Natural killer cell (primary cell): ENCODE measurements at places on chromosomes 11 and 22. TPM values are rescaled to one million over a fixed set of nuclear protein-coding genes. Genes with fewer than 3 reads are reported as not detected.
A peak's percentile ranks its signal among the peaks of the same experiment; 100 is the strongest.

- DNase-seq = no peak
Observed at GRCh38 chr11:34261095-34261494, 96.7 kb downstream of the ABTB2 start.

- DNase-seq = peak; percentile 22
Observed at GRCh38 chr11:10382518-10382917, 72.5 kb upstream of the AMPD3 start.

DNA sequence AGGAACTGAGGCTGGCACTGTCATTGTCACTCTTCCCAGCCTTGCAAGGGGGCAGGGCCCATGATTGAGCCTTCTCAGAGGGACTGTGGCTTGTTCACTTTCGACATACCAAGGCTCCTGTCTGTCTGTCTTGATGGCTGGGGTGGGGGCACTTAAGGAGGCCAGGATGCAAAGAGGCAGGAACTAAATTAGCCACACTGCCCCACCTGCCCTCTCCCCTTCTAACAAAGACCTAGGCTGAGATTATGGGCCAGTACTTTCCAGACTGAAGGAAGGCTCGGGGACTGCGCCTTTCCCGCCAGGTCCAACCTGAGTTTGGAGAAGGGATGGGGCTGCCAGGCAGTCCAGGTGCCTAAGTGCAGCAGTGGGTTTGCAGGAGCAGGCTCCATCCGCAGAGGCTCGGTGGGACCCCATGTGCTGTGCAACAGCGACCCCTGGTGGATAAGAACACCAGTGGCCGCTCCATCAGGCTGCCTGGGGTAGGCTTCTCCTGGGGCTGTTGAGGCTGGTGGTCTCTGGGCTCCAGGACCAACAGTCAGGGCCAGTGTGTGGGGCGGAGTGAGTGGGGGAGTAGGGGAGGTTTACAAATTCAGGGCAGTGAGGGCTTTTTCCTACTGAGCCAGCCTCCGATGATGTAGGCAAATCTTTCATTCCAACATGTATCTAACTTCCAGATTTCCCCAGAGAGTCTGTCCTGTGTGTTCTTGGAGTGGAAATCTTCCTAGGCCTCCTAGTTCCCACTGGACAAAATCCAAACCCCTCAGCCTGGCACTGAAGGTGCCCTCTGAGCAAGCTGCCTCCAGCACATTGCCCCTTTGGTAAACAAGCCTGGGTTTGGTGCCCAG is 93.9 kb downstream of the INSC start:
- DNase-seq = peak; percentile 83

DNA sequence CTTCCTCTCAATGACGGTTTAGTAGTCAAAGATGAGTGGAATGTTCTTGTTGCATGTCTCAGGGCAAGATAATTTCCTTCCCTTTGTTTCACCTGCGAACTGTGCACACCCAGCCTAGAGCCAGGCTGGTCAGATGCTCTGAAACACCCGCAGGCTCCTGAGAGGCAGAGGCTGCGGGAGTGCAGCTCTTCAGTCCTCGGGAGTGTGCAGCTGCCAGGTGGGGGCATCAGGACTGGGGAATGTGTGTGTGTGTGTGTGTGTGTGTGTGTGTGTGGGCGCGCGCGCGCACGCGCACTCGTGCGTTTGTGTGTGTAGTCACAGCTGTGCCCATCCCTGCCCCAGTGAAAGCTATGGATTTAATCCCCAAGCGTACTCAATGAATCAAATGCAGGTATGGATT is 136.2 kb upstream of the NTM start:
- no peak for DNase-seq

Gene TMEM191B
- total RNA-seq = 6.5 TPM

GRCh38 chr11:34806875-34807274 is 109.3 kb downstream of the APIP start:
- DNase-seq = no peak

DNA sequence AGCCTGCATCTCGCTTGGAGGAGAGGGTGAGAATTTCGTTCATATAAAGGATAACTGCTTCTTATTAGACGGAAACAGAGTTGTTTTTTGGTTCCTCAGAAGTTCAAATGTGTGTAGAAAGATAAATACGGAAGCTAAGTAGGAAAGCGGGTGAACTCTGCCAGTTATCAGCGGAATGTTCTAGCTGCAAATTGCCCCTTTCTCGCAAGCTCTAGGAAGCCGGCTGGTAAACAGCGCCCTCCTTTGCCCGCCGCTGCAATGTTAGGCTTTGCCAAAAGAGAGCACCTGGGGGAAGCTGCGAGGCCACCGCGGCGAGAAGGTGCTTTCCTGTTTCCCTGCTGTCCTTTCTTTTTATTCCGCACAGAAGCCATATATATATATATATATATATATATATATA is 67.0 kb downstream of the IGLL5 start:
- DNase-seq = no peak

Gene KCNJ5
- 0.09 TPM for total RNA-seq

- no peak for DNase-seq
Observed at GRCh38 chr22:49894322-49895054, 23.8 kb downstream of the ALG12 start.

Gene RIBC2
- 0.86 TPM for total RNA-seq

GRCh38 chr11:20119315-20119714 is 41.0 kb downstream of the DBX1 start:
- no peak for DNase-seq

Gene TPBGL
- total RNA-seq = 0.45 TPM

DNA sequence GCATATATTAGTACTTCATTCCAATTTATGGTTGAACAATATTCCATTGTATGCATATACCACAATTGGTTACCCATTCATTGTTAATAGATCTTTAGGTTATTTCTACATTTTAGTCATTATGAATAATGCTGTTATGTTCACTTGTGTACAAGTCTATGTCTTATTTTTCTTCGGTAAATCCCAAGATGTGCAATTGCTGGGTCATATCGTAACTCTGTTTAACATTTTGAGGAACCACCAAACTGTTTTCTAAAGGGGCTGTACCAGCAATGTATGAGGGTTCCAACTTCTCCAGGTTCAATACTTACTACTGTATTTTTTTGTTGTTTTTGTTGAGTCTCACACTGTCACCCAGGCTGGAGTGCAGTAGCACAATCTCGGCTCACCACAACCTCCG is 33.1 kb downstream of the NUP98 start:
- DNase-seq = no peak

DNA sequence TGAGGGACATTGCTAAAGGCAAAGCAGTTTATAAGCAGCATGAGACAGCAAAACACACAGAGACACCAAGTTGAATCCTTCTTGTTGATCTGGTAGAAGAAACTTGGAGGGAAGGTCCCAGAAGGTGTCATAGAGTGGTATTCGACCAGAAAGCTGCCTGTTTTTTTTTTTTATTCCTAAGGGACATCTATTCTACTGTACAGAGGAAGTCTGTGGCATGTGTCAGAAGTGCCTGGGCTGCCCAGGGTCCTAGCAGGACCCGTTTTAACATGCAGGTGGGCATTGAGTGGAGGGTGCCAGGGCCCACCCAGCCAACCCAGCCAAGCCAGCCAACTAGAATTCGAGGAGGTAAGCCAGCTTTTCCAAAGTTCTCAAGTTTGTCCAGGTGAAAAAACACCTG is 68.0 kb upstream of the ATXN10 start:
- DNase-seq = no peak

GRCh38 chr11:45209891-45210699 is 63.7 kb downstream of the PRDM11 start:
- no peak for DNase-seq

- DNase-seq = no peak
Observed at GRCh38 chr11:125404157-125404810, 91.8 kb downstream of the FEZ1 start.

GRCh38 chr11:60164550-60165075 is 18.3 kb downstream of the MS4A6A start:
- DNase-seq = no peak

Gene TRIM66
- 24.4 TPM for total RNA-seq

Gene FOLH1
- total RNA-seq = not detected

Gene RAB39A
- total RNA-seq = not detected

- DNase-seq = no peak
Observed at GRCh38 chr22:33036881-33037280, 21.3 kb downstream of the SYN3 start.

DNA sequence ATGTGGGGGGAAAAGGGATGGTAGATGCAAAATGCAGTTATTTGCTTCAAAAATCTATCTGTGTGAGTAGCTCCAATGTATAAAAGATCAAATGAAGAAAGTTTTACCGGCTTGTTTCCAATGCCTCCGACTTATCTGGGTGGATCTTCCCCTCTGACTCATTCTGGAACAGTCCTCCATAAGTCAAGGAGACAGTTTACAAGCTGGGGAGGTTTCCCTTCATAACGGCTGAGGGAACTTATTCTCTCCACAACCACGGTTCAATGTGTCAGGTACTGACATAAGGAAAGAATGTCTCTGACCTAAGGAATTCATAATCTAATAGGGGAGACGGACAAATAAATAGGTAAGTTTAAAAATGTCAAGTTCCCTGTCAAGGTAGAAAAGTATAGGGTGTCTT is 49.7 kb upstream of the BIRC3 start:
- no peak for DNase-seq

DNA sequence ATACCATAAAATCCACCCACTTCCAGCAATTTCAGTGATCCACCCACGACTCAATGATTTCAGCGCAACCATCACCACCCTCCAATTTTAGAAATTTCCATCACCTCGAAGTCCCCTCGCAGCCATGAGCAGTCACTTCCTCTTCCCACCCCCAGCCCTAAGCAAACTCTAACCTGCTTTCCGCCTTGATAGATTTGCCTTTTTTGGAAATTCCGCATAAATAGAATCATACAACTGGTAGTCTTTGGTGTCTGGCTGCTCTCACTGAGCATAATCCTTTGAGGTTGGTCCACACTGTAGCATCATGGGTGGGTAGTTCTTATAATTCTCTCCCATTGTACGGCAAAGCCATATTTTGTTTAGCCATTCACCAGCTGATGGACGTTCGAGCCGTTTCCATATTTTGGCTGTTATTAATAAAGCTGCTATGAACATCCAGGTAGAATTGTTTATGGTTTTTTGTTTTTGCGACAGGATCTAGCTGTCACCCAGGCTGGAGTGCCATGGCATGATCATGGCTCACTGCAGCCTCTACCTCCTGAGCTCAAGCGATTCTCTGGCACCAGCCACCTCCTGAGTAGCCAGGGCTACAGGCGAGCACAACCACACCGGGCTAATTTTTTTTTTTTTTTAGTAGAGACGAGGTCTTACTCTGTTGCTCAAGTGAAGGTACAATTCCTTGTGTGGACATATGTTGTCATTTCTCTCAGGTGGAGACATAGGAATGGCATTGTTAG is 16.0 kb downstream of the PIM3 start:
- DNase-seq = peak; percentile 79

DNA sequence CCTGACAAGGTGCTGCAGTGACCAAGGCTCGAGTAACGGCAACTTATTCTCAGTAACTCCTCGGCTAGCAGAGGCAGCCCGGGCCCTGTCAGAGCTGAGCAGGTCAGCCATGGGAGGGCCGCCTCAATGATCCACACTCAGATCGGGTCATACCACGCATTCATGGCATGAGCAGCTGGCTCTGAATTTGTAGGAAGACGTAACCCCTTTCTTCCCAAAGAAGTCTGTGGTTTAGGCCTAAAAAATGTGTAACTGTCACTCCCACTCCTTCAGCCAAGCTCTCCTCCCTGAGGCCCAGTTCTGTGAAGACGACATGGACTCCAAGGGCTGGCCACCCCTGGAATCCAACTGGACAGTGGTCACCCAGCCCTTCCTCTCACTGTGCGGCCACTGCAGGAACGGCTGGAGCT is 30.0 kb downstream of the PPP2R1B start:
- DNase-seq = no peak

- no peak for DNase-seq
Observed at GRCh38 chr11:46060013-46060412, 61.2 kb downstream of the PHF21A start.

DNA sequence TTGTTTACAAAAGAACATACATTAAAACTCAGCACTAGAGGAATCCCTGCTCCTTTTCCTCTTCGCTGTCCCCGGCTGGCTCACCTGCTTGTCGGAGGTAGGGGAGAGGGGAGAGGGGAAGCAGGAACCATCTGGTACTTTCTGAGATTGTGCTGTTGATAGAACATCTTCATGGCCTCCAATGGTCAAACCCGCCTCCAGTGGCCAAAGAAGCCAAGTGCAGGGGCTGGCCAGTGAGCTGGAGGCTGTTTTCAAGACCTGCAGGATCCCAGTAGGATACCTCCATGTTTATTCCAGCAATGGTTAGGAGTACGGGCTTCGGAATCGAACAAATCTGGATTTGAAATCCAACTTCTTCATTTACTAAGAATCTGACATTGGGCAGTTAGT is 92.6 kb downstream of the PKNOX2 start:
- no peak for DNase-seq

Gene OR5B21
- total RNA-seq = 0.55 TPM

GRCh38 chr22:17430412-17430811 is 61.2 kb downstream of the CECR2 start:
- DNase-seq = no peak

Gene TMPRSS13
- 1.8 TPM for total RNA-seq

DNA sequence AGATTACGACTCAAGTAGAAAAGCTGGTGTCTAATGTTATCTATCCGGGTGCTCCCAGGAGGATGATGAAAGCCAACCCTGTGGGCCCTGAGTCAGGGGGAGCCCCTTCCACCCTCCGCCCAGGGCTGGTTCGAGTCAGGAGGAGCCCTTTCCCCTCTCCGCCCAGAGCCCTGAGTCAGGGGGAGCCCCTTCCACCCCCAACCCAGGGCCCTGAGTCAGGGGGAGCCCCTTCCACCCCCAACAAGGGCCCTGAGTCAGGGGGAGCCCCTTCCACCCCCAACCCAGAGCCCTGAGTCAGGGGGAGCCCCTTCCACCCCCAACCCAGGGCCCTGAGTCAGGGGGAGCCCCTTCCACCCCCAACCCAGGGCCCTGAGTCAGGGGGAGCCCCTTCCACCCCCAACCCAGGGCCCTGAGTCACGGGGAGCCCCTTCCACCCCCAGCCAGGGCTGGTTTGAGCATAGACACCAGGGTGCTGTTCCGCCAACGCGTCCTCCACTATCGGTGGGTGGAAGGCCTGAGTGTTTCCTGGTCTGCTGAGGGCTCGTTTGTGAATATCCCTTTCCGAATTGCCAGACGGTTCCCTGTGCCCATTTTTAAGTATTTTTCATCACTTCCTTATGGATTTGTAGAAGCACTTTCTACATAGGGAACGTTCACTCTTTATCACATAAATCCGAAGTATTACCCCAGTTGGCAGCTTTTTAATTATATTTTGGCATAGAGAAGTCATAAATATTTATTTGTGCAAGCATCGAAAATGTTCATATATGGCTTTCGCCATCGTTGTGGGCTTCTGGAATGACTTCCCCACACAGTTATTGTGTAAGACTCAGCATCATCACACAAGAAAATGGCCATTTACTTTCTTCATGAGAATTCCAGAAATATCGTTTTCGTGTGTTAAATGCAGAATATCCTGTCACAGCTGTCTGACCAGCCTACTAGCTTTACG is 380.6 kb downstream of the BRD1 start:
- no peak for DNase-seq

DNA sequence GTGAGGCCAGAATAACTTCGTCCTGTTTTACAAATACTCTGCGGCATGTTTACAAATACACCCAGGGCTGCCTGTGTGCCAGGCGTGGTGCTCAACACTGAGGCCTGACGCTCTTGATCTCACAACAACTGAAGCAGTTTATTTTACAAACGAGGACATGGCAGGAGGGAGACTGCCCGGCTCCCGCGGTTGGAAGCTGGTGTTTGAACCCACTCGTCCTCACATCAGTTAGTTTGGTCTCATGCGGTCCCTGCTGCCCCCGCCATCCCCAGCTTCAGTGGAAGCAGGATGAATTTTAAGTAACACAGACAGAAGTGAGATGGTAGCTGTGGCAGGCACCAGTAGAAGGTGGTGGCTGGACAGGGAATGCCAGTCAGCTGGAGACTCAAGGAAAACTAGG is 16.4 kb downstream of the KIAA0930 start:
- DNase-seq = no peak
